ENCODE measurements at places on chromosomes 16 and 17.

DNA sequence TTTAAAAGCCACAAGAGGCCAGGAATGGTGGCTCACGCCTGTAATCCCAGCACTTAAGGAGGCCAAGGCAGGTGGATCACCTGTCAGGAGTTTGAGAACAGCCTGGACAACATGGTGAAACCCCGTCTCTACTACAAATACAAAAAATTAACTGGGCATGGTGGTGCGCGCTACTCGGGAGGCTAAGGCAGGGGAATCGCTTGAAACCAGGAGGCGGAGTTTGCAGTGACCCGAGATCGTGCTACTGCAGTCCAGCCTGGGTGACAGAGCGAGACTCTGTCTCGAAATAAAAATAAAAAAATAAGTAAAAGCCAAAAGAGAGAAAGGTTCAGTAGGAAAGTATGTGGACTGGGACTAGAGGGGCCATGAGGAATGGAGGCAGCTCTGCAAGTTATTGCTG lies 13.1 kb upstream of the ITGAL start:
- DNase-seq, result no peak

GRCh38 chr17:58254803-58255202 lies 16.4 kb downstream of the LPO start:
- no peak for DNase-seq

- no peak for DNase-seq
Observed at GRCh38 chr17:20083156-20083859, 74.1 kb downstream of the SPECC1 start.

- DNase-seq, result no peak
Observed at GRCh38 chr17:40346765-40347158, 17.8 kb downstream of the GJD3 start.

- no peak for DNase-seq
Observed at GRCh38 chr17:20072692-20072992, 63.5 kb downstream of the SPECC1 start.

DNA sequence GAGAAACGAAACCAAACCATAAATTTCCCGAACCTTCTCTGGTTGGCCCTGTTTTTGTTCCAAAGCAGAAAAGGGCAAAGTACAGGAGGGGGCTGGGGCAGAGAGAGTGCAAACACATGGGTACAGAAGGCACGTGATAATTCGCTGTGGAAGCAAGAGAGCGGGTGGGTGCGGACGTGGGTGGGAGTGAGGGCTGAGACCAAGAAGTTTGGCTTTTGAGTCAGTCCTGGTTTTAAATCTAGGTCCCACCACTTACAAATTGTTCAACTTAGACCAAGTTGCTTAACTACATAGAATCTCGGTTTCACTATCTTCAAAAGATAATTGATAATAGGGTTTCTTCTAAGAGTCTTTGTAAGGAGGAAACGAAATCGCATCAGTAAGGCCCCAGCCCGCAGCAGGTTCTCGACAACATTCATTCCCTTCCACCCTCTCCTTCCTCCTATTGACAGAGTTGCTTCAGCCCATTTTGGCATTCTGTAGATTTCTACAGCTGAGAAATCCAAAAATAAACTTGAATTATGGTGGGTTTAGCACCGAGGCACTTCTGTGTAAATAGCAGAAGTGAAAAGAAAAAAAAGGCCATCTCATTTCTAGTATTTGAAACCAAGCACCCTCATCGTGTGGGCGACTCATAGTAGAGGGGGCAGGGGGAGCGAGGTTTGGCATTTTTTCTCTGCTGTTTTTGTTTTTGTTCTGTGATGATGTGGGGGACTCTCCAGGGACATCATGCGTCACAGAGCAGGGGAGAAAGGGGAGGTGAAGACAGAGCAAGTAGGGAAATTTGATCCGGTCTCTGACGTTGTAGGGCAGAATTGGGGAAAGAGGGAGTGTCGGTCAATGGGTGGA lies 33.6 kb upstream of the CCR7 start:
- peak; percentile 86 for DNase-seq

DNA sequence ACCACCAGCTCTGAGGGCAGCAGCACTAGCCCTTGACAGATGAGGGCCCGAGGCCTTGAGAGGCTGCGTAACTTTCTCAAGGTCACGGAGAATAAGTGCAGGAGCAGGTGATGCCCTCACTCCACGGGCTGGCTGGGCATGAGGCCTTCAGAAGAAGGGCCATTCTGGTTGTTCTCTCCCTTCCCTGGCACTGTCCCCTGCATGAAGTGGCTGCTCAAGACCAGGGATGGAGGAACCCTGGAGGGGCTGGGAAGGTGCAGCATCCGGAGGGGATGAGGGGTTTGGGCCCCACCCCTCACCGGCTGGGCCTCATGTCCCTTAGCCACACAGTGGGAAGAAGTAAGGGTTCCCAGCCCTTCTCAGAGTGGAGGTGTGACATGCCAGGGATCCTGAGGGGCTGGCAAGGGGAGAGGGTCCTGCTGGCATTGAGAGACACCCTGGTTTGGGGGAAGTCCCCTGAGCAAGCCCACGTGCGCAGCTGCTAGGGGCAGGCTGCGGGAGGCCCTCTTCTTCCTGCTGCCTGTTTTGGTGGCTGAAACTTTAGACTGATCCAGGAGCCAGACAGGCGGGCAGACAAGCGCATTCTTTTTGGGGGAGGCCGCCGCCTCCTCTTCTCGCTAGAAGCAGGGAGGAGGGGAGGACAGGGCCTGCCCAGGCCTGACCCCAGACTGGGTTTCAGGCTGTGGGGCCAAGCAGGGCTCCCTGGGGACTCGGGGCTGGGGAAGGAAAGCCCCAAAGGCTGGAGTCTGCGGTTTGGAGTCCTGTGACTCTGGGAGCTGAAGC lies 74.0 kb downstream of the N4BP1 start:
- DNase-seq, result no peak

GRCh38 chr17:2701996-2702741 lies 9.4 kb downstream of the CLUH start:
- DNase-seq, result no peak

- no peak for DNase-seq
Observed at GRCh38 chr17:29707212-29707571, 84.5 kb upstream of the CORO6 start.

- DNase-seq, result no peak
Observed at GRCh38 chr17:27747462-27748359, 52.6 kb downstream of the NOS2 start.

GRCh38 chr17:43453331-43453812 lies 30.4 kb upstream of the DHX8 start:
- no peak for DNase-seq

GRCh38 chr16:47262938-47263337 lies 119.2 kb upstream of the NETO2 start:
- DNase-seq, result no peak

Data from stimulated activated CD4-positive, alpha-beta T cell treated with anti-CD3 and anti-CD28 coated beads, Interleukin-1b, Interleukin-23, amount 100 ng/mL, for 48 hours (primary cell).